T-helper 17 cell (primary cell): ENCODE measurements at places on chromosomes 7 and 10. TPM values are rescaled to one million over a fixed set of nuclear protein-coding genes. Genes with fewer than 3 reads are reported as not detected.

PLPP4 gene
- total RNA-seq, result not detected

DNA sequence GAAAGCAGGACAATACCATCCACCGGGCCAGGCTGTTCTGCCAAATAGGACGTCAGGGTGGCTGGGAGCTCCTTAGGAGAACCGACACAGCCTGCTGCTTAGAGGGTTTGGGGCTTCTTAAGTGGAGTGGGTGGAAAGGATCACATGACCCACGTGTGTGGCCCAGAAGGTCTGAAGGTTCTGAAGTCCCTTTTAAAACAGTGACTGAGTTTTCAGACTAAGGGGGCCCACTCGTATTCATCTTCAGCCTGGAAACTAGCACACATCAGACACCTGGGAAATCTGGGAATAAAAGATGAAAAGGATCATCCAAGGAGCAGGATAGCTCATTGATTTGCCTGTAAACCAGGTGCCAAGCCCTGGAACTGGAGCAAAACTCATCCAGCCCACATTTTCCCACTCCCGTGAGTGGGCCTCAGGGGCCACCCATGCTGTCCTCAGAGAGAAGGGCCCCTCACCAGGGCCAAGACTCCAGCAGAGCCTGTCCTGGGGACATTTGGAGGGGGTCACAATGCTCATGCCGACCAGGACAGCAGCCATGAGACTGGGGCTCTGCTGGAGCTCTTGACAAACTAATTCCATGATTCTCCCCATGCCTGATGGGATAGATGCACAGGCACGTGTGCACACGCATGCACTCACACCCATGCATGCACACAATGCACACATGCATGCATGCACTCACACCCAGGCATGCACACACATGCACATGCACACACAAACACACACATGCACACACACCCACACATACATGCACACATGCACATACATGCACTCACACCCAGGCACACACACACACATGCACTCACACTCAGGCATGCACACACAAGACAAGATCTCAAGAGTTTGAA lies 168.8 kb upstream of the PPP2R2D start:
- no peak for DNase-seq

DNA sequence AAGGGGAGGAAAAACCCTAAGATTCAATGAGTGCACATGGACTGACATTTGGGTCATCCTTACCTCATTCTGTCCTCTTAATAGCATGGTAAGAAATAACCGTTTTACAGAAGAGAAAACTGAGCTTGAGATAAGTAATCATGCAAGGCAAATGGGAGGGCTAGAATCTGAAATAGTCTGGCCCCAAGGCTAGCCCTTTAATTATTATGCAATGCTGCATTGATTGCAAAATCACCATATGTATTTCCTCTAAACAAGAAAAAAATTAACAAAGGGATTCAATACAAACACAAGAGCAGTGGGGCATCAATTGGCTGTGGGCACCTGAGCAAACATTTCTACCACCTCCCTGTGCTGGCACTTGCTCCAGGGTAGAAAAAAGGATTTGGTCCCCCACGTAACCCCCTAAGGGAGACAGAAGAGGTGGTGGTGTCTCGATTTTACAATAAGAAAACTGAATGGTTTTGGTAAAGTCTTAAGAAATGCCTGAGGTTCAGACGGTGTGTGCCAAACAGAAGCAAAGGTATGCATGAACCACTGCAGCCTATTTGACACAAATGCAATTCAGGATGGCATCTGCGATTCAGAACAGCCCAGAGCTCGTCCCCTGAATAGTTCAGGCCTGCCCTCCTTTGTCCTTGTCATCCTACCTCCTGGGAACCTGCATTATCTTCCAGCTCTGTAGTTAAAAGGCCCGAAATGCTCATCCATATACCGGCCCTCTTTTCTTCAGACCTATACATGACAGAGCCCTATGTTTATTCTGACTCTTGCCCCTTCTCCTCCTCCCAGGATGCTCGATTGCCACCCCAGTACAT lies 23.6 kb downstream of the PIP4K2A start:
- no peak for DNase-seq

DNA sequence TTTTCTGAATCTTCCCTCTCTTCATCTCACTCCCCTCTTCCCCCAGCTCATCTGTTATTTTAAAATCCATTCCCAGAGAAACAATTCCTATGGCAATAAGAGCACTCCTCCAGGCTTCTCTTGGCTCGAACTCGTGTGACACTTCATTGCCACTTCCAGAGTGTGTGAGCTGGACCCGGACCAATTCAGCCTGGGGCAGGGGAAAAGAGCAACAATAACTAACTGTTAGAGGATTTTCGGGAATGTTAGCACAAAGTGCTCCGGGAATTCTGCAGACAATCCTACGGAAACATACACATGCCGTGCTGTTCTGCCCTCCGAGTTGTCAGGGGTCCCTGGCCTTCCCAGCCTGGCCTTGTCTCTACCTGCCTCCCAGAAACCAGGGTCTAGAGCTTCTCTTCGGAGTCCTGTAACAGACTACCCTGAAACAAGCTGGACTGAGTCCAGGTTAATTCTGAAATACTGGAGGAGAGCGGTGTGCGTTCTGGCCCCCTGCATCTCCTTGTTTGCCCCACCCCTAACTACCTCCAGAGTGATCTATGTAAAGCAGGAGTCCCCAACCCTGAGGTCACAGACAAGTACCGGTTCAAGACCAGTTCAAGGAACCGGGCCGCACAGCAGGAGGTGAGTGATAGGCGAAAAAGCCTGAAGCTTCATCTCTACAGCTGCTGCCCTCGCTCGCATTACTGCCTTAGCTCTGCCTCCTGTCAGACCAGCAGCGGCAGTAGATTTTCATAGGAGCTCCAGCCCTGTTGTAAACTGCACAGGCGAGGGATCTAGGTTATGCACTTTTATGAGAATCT lies 11.3 kb downstream of the COL26A1 start:
- DNase-seq, result no peak

DNA sequence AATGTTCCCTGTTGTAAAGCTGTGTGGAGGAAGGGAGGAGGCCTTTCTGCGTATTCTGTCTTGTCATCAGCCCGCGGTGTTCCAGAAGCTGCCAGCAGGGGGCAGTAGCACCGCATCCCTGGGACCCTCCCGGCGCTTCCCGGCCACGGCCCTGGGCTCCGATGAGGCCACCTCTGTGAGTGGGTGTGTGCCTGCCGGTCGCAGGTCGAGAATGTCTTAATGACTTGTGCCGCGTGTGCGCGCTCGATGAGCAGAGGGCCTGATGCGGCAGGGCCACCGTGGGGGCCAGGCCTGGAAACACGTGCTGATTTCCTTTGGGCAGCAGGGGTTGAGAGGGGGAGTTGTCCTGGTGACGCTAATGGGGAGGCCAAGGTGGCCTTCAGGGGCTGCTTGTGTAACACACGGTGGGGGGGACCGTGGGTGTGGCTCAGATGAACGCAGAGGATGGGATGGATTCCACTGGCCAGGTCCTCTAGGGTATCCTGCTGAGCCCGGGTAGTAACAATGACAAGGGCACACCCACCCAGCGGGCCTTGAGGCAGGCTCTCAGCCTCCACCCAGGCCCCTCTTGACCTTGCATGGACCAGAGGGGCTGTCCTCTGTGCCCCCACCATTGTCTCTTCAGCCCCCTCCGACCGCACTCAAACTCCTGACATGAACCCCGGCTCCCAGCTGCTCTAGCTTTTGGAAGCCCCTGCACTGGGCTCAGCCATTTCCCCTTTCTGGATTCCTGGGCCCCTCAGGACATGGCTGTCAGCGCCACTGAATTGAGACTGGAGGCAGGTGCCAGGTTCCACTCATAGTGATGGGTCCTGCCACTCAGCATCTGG lies 135.9 kb upstream of the PODXL start:
- DNase-seq, result no peak

DNA sequence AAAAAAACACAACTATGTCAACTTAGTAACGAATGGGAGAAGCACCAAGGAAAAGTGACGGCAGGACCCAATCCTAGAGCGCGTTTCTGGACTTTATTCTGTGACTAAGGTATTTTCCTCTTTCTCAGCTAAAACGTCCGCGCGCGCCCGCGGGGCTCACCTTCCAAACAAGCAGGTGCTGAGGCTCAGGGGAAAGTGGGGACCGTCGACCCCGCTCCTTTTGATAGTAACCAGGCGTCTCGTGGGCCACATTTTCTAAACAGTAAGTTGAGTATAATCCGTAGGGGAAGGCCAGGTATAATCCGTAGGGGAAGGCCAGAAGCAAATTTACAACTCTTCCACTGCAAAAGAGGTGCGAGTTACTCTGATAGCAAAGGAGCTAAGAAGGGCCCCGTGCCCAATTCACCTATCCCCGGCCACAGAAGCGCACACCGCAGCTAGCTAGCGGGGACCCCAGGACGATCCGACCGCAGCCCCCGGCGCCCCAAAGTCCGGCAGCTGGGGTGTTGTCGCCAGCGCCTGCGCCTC lies 743 bp downstream of the MKI67 start:
- no peak for DNase-seq

GRCh38 chr7:158815083-158815799 lies 14.1 kb downstream of the ESYT2 start:
- DNase-seq, result no peak

DNA sequence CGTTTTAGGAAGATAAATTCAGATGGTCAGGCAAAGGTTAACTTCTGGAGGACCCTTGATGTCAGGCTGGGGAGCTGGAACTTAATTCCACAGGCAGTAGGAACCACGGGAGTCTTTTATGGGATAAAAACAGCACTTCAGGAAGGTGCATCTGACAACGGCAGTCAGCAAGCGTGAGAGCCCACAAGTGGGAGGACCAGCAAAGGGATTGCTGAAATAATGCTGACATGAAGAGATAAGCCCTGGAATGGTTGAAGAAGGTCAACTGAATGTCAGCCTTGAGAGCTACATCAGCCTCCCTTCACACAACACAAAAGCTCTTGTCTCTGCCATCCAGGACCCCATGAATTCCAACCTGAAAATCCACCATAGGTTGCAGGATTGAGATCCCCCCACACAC lies 138.8 kb downstream of the SORCS1 start:
- DNase-seq, result no peak
